ENCODE measurements at places on chromosomes 13 and 19.

DNA sequence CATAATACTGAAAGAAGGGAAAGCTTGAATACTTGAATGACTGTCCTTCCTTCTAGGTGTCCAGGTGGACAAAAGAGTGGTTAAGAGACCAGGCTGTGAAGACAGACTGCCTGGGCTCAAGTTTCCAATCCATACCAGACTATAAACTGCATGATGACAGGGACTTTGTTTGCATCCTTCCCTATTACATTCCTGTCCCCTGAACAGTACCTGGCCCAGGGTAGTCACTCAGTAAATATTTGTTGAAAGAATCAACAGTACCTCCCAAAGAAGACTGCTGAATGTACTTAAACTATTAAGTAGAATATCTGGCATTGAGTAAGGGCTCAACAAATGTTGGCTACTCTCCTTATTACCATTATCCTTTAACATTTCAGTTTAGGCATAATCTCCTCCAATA is 29.7 kb downstream of the MIPEP start:
- no peak for DNase-seq

- no peak for DNase-seq
Observed at GRCh38 chr19:19201697-19202630, 1.2 kb downstream of the NR2C2AP start.

GRCh38 chr19:23075031-23075733 is 41.6 kb upstream of the ZNF730 start:
- DNase-seq = peak; percentile 2

- DNase-seq = no peak
Observed at GRCh38 chr13:86383151-86383550, 583.9 kb upstream of the SLITRK6 start.

DNA sequence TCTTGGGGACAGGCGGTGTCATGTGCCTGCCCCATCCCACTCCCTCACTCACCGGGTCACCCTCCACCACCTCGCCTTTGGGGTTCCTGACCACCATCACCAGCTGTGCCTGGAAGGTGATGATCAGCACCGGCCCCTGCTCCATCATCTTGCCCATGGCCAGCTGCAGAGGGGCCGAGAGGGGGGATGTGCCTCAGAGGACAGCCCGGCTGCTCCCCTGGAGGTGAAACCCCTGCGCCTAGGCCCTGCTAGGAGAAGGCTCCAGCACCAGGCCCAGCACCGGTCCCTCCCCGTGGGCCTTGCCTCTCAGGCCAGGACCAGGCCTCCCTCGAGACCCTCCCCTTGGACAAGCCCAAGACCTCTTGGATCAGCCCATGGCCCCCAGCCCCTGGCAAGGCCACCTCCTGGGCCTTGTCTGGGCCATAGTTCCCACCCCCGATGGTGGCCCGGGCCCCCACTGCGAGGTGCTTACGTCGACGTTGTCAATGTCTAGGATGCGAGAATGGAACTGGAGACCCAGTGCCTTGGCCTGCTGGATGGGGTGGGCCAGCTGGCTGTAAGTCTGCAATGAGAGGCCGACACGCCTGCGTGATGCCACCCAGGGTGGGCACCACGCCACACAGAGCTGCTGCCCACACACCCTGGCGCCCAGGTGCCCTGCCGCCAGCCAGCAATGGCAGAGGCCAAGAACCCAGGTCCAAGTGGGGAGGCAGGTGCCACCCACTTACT is 1.8 kb upstream of the CTXN1 start:
- DNase-seq = no peak

DNA sequence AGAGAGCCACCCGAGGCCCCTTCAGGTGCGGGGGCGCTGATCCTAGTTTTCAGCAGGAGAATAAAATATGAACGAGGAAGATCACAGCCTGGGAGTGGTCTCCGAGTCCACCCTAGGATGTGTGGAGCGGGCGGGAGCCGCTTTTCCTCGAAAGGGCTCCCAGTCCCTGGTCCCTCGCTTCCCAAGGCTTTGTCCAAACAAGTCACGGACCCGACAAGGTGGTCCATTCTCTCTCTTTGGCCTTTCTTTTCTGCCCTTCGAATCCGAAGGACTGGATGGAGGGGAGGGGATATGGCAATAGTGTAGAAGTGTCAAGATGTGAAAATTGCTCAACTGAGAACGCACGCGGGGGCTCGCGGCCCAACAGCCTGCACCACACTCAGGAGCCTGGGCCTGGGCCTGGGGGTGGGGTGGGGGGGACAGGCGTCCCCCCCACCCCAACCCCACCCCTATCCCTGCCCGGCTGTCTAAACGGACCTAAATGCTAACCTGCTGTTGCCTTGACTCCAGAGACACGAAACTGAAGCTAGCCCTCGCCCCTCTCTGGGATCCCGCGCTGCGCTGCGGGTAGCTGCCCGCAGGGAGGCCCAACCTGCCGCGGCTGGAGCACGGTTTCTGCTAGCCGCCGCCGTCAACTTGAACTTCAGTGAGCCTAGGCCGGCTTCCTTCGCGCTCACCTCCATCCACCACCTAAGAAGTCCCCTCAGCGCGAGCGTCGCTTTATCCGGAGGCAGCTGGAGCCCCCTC is 7.1 kb downstream of the ZIC2 start:
- no peak for DNase-seq

DNA sequence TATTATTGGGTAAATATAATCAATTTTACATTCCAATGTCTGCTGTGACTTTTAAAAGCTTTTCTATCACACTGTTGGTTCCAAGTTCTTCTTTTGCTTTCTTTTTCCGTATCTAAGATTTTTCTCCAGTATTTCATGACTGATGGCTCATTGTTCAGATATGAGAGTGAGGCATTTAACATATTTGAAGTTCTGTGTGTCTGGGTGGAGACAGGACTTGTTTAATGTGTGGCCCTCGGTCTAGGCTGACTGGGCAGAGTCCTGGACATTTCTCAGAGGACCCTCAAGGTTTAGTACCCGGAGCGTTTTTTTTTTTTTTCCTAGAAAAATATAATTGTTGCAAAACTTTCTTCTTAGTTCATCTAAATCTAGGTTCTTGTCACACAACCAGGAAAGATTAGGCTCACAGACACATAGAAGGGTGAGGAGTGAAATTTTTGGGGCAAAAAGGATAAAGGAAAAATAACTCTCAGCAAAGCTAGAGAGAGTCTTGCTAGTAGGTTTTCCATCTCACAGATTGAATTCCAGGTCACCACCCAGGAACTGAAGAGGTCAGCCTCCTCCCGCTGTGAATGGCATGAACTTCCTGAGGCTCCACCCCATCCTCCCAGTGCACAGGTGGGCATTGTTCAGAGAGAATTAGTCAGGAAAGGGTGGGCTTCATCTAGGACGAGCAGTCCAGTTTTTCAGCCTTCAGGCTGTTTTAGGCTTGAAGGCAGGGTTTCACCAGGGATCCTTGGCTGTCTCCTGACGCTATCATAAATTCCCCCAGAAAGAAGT is 1002.4 kb upstream of the PCDH9 start:
- DNase-seq = no peak

DNA sequence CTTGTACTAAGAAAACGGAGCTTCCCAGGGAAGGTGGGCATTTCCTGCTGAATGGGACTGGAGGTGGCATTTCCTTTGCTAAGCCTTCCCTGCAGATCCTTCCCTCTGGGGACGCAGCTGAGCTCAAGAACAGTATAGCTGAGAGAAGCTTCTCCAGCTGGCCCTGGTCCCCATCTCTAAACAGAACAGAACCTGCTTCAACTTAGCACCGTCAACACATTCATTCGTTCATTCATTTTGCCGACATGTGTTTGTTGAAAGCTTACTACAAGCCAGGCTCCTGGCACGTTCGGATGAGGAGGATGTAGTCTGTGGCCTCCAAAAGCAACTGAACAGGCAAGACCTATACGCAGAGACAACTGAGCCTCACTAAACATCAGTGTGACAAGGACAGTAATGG is 36.6 kb upstream of the PEPD start:
- DNase-seq = no peak

- no peak for DNase-seq
Observed at GRCh38 chr19:35533201-35533821, at the start of gene GAPDHS. TSS of gene GAPDHS (plus strand) at chr19:35533456. CDS start at chr19:35533528, 72 bp downstream.

DNA sequence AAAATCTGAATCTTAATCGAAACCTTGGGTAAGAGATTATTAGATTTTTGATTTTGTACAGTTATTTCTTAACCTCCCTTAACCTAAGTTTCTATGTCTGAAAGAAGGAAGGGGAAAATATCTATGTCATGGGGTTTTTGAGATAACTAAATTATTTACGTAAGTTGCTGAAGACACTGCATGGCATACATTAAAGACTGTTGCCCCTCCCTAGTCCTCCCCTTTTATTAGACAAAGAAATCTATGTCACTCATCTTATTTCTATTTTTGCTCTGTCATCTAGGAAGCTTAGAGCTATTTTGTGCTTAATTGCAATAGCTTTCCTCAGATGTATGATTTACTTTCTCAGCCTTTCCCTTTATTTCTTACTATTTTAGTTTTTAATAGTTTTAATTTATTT is 15.0 kb downstream of the COG6 start:
- DNase-seq = no peak

DNA sequence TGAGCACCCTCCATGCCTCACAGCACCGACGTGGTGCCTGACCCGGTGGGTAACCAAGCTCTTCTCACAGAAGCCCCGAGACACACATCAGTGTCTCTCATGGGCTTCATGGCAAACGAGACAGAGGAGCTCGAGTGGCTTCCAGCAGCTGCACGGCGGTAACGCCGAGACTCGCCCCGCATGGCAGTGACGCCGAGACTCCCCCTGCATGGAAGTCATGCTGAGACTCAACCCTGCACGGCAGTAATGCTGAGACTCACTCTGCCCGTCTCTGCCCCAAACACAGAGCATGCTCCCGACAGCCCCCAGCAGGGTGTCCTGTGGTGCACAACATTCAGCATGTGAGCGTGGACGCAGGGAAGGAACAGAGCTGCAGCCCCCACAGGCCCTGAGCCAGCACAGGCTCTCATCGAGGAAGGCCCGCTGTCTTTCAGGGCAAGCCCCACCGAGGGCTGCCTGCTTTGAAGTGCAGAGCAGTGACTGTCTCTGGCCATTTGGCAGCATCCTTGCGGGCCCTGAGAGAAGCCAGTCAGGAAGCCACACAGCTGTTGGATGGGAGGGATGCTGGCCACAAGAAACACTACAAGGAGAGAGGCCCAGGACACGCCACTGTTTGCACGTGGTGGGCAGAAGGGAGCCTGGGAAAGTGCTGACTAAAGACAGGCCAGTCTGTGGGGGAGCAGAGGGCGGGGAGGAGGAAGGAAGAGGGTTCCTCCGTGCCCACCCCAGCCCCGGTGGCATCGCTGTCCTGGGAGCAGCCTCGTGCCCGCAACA is 9.5 kb downstream of the GAS6 start:
- DNase-seq = no peak

GRCh38 chr19:9721861-9722260 is 46.7 kb downstream of the ZNF846 start:
- no peak for DNase-seq

DNA sequence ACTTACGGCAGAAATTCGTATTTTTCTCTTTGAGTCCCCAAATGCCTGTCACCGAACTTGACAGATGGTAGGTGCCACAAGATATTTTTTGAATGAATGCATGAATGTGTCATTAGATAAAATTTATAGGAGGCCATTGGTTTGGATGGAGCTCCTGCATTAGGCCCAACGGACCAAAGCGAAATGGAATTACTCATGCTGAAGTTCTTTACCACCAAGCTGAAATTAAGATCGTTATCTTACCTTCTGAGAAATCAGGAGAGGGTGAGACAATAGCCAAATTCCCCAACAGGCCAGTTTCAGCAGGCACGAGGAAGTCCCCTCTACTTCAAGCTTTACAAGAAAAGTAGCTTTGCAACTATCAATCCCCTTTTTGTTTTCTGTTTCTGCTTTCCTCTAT is 452.5 kb upstream of the ARGLU1 start:
- no peak for DNase-seq

DNA sequence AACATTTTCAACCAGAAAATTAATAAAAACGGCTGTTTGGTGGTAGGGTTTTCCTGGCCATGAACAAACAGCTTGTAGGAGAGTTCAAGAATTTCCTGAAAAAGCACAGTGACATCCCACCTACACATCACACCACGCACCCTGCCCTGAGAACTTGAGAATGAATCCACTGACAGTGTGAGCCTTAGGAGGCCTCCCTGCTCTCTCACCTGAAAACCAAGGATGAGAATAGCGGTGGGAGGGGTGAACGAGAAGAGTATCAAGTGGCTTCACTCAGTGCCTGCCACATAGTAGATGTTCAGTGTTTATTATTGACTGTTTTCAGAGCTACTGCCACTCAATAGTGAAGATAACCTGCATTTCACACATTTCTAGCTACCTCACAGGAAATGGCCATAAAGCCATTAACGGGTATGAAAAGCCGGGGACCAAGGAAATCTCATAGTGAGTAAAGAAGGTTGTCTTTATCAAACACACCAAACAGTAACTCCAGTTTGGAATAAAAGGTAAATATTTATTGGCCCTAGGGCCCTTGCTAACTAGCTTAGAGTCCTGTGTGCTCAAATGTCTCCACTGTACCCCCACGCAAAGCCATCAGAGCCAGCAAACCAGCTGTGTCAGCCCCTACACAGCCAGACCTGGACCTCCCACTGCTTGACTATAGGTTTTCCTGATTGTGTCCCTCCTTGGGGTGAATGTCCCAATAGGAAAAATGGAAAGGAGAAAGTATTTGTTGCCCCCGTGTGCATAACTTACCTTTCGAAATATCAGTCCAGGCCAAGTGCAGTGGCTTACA is 40.6 kb downstream of the TPT1 start:
- no peak for DNase-seq

GRCh38 chr19:38862321-38863059 is 12.7 kb upstream of the HNRNPL start:
- no peak for DNase-seq

DNA sequence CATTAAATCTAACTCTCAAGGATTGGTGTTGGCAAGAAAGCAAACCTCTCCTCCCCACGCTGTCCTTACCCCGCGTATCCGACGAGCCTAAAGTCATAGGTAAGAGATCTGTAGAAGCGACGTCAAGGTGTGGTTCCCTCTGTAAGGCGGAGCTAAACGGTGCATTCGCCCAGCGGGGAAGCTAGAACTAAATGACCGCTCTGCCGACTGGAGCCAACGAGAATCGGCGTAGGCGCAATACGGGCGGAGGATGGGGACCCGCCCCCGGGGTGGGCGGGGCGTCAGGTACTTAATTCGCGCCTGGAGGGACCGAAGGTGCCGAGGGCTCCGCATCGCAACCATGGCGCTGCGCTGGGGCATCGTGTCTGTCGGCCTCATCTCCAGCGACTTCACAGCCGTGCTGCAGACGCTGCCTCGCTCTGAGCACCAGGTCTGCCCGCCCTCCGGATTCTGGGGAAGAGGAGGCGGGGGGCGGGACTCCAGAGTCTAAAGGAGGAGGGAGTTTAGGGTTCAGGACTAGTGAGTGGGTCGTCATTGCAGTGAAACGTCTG is at the start of gene DHDH:
Gene DHDH, plus strand, starts transcription at position 318 of the 551 bp plus-strand sequence. Its CDS starts 23 bp downstream, at position 341.
- peak; percentile 81 for DNase-seq

GRCh38 chr19:7636691-7637373 is at the start of gene STXBP2:
TSS of gene STXBP2 (plus strand) at chr19:7637110. CDS start at chr19:7637150, 40 bp downstream.
- DNase-seq = peak; percentile 70

GRCh38 chr13:19183676-19184075 is 2.1 kb upstream of the TUBA3C start:
- DNase-seq = no peak

- DNase-seq = peak; percentile 4
Observed at GRCh38 chr13:51148952-51149573, 38.0 kb upstream of the C13orf42 start.

- DNase-seq = no peak
Observed at GRCh38 chr19:12000152-12000981, 35.1 kb downstream of the ZNF433 start.
